ENCODE measurements at places on chromosomes 5 and 9.

GRCh38 chr5:171155621-171156020 lies 153.4 kb upstream of the TLX3 start:
- no peak for DNase-seq

GRCh38 chr9:121316378-121316777 lies 48.4 kb downstream of the GSN start:
- no peak for DNase-seq

GRCh38 chr9:33476503-33476902 lies 2.8 kb upstream of the NOL6 start:
- no peak for DNase-seq

DNA sequence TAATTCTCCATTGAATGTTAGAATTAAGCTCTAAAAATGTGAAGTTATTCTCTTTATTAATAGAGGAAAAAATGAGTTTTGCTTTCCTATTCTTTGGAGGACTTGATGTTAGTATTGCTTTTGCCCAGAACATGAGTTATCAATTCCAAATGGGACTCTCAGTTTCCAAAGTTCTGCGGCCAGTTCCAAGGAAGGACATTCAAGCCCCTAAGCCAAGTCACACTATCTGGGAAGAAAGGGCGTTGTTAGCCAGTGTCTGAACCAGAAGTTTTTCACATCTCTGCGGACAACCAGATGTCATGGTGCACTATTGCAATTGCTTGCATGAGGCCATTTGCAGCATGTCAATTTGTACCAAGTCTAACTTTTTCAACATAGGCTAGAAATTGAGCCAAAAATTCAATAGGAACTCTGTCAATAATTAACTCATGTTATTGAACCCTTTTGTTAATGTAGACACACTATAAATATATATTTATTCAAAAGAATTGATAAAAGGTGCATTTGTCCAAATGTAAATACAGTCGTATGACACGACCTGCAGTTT lies 183.3 kb upstream of the PIK3R1 start:
- no peak for DNase-seq

DNA sequence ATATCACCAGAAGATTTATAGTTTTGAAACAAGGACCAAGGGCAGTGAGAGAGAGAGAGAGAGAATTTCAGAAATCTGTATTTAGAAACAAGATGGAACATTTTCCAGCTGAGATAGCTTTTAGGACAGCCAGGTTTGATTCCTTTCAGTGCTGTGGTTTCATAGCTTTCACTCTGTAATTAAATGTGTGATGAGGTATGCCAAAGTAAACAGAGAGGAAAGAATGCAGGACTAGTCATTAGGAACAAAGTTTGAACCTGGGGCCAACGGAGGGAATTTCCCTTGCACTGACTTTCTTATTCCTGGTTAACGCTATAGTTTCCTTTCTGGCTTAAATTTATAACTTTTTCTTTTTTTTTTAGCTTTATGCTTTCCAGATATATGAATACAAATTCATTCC lies 10.0 kb upstream of the CCL28 start:
- no peak for DNase-seq

DNA sequence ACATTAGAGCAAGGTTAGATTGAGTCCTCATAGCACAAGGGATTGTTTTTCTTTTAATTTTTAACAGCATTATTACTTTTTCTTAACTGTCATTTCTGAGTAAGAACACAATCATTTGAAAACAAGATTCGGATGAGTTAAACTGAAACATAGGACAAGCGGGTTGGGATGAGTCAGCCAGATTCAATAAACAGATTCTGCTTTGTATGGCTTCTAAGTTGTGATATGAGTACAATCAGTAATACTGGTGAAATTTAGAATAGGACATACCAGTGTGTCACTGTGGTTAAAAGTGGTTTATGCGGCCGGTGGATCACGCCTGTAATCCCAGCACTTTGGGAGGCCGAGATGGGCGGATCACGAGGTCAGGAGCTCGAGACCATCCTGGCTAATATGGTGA lies 364.3 kb upstream of the CDH10 start:
- DNase-seq, result no peak

- no peak for DNase-seq
Observed at GRCh38 chr5:52269859-52270258, 517.9 kb upstream of the ITGA1 start.

GRCh38 chr9:94870793-94871558 lies 144.5 kb downstream of the AOPEP start:
- no peak for DNase-seq

GRCh38 chr5:107502676-107503060 lies 168.1 kb downstream of the EFNA5 start:
- no peak for DNase-seq

GRCh38 chr9:137410891-137411249 lies 12.1 kb downstream of the EXD3 start:
- DNase-seq, result no peak

DNA sequence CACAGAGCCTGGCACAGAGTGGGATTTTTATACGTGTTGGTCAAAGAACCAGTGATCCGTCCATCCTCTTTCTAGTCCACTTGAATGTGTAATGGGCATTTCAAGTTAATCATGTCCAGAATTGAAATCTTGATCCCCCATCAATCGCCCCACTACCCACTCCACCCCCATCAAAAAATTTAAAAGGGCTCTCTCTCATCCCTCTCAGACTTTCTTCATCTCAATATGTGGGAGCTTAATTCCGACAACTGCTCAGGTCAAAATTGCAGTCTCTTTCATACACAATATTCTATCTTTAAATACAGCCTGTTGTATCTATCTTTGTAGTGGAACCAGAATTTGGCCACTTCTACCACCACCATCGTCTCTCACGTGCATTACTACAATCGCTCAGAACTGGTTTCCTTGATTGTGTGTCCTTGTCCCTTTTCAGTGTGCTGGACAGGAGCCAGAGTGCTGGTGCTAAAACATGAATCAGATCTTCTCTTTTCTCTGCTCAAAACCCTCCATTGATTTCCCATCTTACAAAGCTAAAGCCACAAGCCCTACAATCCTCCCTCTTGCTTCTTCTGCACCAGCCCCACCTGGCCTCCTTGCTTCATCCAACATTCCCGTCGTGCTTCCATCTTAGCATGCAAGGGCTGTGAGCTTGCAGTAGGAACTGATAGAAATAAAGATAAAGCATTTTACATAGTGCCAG lies 786 bp upstream of the KIF3A start:
- no peak for DNase-seq

DNA sequence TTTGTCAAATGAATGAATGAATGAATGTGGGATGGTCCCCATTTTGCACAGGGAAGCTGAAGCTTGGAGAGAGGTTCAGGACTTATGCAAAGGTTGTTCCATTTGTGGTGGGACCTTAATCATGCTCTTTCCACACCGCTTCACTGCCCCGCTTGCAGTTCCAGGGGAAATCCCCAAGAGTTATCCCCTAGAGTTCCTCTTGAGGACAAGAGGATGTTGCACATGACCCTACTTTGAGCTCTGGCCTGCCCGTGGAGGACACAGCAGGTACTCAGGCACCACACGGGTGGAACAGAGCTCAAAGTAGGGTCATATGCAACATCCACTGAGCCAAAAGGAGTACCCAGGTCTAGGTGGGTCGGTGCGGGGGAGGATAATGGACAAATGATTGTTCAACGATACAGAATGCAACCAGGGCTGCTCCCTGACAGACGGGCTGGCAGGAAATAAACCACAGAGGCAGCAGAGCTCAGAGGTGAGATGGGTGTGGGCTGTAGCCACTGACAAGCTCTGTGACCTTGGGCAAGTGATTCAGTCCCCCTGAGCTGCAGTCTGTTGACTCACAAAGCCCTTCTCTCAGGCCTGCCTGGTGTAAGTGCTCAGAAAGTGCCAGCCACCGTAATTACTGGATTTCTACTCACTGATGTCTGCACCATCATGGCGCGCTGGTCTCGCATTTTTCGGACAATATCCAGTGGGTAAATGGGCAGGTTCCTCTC lies 60.3 kb upstream of the EPB41L4B start:
- no peak for DNase-seq

- no peak for DNase-seq
Observed at GRCh38 chr5:121485281-121485680, 366.4 kb upstream of the FTMT start.

Data from stimulated activated CD4-positive, alpha-beta T cell treated with anti-CD3 and anti-CD28 coated beads, Interleukin-15, amount 100 ng/mL, for 1 hour (primary cell).